ENCODE measurements at places on chromosomes 7 and 10.

GRCh38 chr10:84539216-84539615 is 210.8 kb downstream of the CCSER2 start:
- no peak for DNase-seq

DNA sequence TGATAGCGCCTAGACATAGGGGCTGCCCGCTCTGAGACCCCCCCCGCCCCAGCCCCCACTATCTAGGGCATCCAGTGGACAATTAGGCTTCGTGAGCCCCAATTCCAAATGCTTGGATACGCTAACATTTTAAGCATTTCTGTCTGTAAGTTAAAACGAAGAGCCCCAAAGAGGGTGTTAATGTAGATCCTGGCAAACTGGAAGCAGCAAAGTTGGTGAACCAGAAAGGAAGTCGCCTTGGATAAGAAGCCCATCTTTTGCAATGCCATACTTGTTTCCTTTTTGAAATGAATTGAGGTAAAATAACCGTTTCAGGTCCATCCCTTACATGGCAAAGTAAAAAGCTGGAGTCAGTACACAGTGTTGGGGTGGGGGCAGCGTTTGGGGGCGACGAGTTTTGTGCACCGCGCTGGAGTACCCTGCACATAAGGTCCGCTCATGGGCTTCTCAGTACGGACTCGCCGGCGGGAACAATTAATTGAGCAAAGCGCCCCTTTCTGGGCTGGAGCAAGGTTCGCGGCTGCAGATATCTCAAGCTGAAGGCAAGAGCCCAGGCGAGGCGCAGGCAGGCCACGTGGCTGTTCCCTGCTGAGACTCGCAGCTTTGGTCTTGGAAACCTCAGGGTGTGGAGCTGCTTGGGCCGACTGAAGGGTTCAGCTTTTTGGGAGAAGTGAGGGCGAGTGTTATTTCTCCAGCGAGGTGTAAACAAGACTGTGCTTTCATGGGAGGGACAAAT is 1.4 kb upstream of the TWIST1 start:
- no peak for DNase-seq

- no peak for DNase-seq
Measured at GRCh38 chr10:70541736-70542564, 60.6 kb downstream of the PRF1 start.

GRCh38 chr10:119480667-119481066 is 61.9 kb downstream of the RGS10 start:
- DNase-seq: no peak

GRCh38 chr7:28200598-28200997 is 20.0 kb upstream of the JAZF1 start:
- DNase-seq: no peak

DNA sequence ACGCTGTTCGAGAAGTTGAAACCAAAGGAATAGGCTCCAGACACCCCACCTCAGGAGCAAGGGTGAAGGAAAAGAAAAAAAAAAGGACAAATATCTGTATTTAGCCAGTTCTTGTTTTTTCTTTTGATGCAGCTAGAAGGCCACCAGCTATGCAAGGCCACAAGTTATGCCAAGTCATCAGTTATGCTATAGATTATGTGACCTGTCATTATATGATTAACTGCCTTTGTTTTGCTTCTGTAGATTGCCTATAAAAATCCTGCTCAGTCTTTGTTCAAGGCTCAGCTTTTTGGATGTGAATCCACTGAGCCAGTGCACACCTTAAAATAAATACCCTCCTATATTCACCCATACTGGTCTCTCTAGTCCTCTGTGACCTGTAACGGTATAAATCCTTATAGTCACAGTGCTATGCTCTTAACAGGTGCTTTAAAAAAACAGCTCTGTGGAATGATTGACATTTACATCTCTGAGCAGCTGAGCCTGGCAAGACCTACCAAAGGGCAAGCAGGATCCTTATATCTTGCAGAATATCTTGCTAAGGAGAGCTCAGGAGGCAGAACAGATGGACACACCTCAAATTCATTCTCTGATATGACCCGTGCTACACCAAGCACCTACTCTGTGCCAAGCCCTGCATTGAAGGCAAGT is 20.4 kb downstream of the MAT1A start:
- DNase-seq: no peak

DNA sequence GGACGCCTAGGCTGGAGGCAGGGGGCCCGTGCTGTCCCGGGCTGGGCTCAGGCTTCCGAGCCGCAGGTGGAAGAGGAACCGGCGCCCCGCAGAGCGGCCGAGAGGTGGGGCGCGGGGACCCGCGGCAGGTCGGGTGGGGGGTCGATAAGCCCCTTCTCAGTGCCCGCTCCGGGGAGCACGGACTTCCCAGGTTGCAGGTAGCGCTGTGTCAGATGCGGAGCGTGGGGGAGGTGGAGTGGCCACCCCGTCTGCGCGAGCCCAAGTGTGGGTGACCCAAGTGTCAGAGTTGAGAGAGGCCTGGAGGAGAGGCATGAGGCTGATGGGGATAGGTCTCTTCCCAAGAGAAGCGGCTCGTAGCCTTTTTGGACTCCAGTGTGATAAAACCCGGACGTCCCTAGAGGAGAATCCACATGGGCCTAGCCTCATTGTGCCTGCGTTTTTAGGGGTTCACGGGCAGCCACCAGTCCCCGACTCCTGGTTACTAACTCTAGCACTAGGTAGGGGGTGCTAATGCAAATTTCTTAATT is 580 bp downstream of the EEPD1 start:
- DNase-seq: peak; percentile 15

GRCh38 chr7:16515785-16516685 is 10.6 kb upstream of the LRRC72 start:
- DNase-seq: no peak

- DNase-seq: no peak
Measured at GRCh38 chr10:125062227-125062913, 98.0 kb downstream of the CTBP2 start.

DNA sequence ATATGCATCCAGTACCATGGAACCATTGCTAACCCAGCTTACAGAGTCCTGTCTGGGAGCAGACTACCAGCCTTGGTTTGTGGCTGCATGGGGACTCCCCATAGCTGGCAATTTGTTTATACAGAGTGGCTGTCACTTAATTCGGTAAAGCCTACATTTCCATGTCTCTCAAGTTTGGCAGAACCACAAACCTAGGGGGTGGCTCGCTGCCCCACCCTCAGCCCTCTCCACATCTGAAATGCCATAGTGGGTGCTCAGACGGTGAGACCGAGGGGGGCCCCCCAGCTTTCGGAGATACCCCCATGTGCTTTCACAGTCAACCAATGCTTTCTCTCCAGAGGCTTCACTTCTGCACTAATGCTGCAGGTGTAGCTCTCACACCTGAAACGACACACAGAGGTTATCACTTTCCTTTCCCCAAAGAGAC is 75.5 kb upstream of the KAT6B start:
- no peak for DNase-seq

GRCh38 chr7:23956772-23957576 is 247.0 kb downstream of the STK31 start:
- DNase-seq: no peak

- DNase-seq: no peak
Measured at GRCh38 chr10:49001870-49002672, 62.4 kb upstream of the LRRC18 start.

DNA sequence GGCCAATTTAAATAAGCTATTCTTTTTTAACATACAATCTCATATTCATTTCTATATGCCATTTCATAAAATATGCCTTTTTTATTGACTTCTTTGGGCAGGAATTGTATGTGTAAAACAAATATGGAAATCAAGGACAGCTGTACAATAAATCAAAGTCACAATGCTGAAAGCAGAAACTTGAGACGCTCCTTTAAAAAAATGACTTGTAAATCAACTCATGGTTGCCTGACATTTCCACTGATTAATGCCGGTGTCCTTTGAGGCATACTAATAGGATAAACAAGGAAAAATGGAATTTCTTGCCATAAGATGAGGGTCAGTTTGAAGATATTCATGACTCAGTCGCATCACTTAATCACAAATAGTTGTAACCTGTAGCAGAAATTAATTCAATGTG is 247.4 kb upstream of the TEX47 start:
- DNase-seq: no peak

DNA sequence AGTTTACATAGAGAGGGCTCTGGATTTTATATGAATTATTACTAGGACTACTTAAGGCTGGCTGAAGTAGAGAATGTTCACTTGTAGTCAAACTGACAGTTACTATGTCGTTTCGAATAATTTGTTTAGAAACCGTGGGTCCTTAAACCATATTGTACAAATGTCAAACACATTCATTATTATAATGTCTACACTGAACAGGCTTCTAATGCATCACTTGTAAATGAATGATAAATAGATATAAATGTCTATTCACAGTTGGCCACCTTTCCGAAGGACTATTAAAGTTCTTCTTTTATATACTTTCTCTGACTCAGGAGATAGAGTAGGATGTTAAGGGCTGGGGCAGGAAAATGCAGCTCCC is 95.3 kb downstream of the SEMA3D start:
- DNase-seq: no peak

All from T-helper 2 cell treated with Interferon-gamma antibody and Interleukin-4, amounts not matched to agents 5 μg/mL and 100 μg/mL, for 36 hours (primary cell).